ENCODE measurements at places on chromosomes 2 and 18. TPM values are rescaled to one million over a fixed set of nuclear protein-coding genes. Genes with fewer than 3 reads are reported as not detected.

- no peak for DNase-seq
These were observed 108.1 kb upstream of the ACAA2 start for GRCh38 chr18:49921318-49921985.

DNA sequence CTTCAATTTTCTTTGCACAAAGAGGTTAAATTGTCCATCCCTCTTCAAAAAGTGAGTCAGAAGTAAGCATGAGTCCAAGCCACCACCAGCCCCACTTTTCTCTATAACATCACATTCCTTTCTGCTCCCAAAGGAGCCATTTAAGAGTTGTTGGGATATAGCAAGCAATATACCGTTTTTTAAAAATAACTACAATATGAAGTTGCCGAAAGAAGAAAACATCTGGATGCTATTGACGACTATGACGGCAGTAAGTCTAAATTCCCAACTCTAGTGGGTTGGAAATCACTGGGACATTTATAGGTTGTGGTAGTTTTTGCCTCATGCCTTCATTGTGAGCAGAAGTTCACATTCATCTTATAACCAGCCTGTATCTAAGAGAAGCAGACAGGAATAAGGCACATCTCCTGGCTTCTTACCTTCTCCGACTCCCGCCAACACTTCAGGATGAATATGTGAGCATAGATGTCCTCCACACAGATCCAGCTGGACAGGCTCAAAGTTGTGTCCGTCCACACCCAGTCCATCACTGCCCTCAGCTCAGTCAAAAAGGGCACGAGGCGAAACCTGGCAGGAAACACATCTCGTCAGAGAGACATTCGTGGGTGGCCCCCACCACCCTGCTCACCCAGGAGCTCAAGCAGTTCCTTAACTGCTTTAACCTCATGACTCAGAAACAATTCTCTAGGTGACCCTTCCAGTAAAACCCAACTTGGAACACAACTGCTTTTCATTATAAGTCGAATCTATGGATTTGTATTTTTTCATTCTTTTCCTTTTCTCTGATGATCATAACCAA, 163.6 kb downstream of the NAPG start:
- no peak for DNase-seq

DNA sequence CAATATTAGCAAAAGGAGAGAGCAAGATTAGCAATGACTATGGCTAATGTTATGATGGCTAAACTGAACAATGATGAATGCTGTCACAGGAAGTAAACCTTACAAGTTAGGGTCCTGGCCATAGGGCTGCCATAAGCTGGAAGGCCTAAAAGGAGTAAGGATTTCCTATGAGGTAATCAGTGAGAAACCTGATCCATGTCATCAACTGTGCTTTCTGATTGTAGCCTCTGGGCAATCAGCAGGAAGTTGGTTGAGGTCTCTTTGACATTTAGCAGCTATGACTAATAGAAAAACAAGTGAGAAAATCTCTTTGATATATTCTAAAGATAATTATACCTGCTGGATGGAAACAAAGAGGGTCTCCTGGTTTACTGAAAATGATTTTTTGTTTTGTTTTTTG, 193.0 kb downstream of the RAB3GAP1 start:
- no peak for DNase-seq

DNAJC5G gene
- not detected for total RNA-seq

DNA sequence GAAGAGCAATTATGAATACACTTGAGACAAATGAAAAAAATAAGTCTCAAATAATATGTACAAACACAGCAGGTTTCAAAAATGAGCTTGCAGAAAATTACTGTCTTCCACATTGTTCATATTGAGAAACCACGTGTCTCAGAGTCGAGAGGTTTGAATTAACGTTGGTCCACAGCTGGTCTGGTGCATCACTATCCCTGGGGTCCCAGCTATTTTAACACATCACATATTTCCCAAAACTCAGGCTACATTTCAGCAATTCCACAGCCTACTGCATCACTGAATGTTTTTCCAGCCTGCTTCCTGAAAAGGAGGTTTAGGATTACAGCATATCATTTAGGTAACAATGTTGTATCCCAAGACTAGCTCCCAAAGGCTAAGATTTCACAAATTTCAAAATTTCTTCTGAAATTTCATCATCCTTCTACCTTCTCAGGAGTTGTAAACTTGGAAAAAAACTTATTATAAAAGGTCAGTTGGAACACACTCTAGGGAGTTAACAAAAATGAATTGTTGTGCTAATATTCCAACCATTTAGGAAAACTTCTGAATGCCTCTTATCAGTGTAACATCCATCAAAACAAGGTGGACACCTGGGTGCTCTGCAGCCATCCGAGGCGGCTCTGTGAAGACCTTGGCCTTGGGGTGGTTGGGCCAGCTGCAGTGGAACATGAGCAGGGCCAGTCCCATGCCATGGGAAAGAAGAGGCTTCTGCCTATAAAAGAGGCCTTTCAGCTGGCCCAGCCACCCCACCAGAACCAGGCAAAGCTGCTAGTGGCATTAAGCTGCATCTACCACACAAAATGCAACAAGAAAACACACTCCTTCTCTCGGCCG, 198.1 kb upstream of the RBBP8 start:
- DNase-seq: no peak

Measured in sigmoid colon (tissue), 7 donors.